ENCODE measurements at places on chromosomes 12 and 14. TPM values are rescaled to one million over a fixed set of nuclear protein-coding genes. Genes with fewer than 3 reads are reported as not detected.

Gene OR6C2
- not detected for total RNA-seq

Gene BBOF1
- total RNA-seq, result 9.8 TPM

Gene FAR2
- total RNA-seq, result 22.5 TPM

Gene TRMT61A
- total RNA-seq, result 9.2 TPM

Gene NUP107
- total RNA-seq, result 51.8 TPM

DNA sequence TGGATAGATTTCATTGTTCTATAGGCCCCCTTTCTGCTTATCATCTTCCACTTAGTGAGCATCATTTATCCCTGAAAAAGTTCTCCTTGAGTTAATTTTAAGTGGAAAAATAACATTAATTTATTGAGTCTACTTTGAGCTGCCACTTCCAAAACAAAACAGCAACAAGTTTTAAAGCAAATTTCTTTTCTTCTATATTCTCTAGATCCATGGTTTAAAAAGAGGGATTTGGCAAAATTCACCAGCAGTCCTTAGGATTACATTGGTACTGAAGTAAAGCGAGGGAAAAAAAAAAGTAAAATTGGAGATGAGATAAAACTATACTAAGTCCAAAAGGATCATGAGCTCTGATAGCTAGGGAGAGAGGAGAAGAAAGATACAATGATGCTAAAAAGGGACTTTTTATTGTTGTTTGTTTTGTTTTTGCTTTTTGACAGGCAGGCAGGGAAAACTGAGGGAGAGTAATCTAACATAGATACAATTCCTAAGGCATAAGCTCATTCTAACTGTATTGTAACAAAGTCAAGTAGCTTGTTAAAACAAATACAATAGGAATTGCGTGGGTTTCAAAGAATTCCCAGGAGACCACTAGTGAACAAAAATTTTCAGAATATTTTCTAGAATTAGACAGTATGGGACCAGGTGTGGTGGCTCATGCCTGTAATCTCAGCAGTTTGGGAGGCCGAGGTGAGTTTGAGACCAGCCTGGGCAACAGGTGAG lies 19.2 kb upstream of the PLEKHA5 start:
- peak; percentile 63 for DNase-seq

- no peak for DNase-seq
These were observed 25.8 kb downstream of the ERG28 start for GRCh38 chr14:75634848-75635247.

DNA sequence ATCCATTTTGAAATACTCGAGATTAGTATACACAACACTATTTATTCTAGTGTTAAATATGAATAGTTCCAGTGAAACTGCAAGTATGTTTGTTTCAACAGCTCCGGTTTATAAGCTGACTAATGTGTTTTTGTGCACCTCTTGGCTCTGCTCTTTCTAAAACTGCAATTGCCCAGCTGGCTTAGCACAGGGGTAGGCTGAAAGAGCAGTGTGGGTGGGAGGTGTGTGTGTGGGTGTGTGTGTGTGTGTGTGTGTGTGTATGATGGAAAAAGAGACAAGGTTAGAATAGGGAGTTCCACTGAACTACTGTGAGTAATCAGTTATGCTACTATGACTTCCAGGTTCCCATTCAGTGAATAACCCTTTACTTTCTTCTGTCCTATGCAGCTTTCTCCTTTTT lies 37.8 kb upstream of the DDHD1 start:
- peak; percentile 48 for DNase-seq

DNA sequence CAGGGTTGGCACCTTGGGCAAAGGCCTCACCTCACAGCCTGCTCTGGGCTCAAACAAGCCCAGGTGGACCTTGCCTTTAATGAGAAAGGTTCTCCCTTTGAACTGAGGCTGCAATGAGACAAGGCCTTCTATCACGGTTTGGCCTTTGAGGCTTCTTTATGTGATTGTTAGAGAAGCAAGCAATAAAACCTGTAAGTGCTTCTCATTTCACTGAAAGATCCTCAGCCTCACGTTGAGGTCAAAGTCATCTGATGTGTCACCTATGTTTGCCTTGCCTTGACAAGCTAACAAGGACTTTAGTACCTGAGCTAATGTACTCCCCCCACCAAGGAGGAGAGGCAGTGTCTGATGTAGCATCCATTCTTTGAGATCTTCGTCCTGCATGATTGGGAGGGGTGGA lies 155.9 kb upstream of the RBM19 start:
- no peak for DNase-seq

- DNase-seq, result peak; percentile 53
These were observed 53.4 kb downstream of the LTBP2 start for GRCh38 chr14:74558655-74559054.

GRCh38 chr12:105968025-105968424 lies 170.7 kb downstream of the NUAK1 start:
- DNase-seq, result no peak

- DNase-seq, result peak; percentile 18
These were observed 154.9 kb downstream of the SEC23A start for GRCh38 chr14:38948171-38948570.

DNA sequence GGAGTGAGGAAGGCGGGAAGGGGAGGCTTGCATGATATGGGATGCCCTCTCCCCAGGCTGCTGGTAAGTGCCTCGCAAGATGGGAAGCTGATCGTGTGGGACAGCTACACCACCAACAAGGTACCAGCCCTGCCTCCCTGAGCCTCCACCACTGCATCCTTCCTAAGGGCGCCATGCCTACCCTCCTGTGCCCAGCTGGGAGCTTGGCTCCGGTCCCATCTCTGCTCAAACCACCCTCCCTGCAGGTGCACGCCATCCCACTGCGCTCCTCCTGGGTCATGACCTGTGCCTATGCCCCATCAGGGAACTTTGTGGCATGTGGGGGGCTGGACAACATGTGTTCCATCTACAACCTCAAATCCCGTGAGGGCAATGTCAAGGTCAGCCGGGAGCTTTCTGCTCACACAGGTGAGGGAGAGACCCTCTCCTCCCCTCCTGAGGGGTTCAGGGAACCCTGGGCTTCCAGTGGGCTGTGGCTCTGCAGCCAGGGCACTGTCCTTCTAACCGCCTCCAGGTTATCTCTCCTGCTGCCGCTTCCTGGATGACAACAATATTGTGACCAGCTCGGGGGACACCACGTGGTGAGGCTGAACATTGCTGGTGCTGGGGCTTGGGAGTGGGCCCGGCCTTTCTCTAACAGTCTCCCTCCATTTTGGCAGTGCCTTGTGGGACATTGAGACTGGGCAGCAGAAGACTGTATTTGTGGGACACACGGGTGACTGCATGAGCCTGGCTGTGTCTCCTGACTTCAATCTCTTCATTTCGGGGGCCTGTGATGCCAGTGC lies 2.6 kb downstream of the GNB3 start:
- no peak for DNase-seq

Data from fibroblast of the aortic adventitia (primary cell).